ENCODE measurements at places on chromosomes 13 and 19.

GRCh38 chr19:48644839-48645619 lies 958 bp downstream of the CA11 start:
- DNase-seq, result no peak

GRCh38 chr13:26022538-26023292 lies 29.1 kb downstream of the SHISA2 start:
- no peak for DNase-seq

- no peak for DNase-seq
Observed at GRCh38 chr13:107590556-107590955, 624.8 kb downstream of the LIG4 start.

DNA sequence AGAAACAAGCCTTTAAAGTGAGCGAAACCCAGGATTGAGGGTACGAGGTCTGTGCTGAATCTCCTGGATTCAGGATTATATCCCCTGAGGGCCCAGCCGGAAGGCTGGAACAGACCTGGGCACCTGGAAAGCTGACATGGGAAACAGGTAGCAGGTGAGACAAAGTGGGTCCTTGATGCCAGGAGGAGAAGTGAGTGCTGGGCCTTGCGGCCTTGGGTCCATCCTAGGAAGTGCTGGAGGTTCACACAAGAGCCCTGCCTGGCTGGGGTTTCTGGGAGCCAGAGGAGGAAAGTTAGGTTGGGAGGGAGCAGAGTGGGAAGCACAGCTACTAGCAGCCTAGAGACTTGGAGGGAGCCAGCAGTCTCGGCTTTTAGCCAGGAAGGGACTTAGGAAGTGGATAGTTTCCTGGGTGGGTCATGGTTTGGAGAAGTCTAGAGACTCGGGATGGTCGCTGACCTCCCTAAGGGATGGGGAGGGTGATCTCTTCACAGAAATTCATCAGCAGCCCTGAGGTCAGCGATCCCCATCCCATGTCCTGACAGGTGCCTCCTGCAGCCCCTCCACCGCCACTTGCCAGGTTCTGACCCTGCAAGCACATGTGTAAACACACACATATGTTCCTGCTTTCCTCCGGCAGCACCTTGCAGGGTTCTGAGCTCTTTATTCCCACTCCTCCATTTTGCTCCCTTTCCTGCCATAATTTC lies 29.4 kb upstream of the ZNF492 start:
- no peak for DNase-seq

DNA sequence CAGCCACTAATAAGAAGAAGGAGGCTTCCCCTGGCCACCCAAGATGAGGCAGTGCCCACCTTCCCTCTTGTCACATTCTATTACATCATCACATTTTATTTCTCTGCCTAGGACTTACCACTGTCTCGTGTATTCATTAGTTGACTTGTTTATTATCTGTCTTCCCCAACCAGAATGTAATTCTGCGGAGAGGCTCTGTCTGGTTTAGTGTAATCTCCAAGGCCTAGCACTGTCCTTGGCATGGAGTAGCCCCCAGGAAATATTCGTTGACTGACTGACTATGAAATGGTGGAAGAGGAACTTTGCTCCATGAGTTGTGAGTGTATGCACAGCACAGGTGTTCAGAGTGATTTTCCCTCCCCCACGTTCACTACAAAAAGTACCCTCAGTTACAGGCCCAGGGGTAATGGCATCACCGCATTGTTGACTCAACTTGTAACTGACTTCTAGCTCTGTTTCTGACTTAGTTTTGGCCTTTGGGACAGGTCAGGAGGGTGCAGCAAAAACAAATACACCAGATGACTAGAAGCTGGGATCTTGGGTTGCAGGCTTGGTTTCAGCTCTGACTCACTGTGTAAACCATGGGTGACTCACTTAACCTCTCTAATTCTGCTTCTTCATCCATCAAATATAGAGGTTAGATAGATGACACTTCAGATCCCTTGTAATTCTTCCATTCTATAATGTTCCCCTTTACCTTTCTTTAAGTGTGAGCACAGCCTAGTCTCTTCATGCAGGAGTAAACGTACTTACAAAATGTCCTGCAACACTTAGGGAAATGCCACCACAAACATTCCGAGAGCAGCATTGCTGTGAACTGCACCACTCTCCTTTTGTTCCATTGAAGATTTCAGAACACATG lies 229.7 kb downstream of the KCNRG start:
- DNase-seq, result no peak

- no peak for DNase-seq
Observed at GRCh38 chr19:57438925-57439324, 3.8 kb downstream of the ZNF749 start.

DNA sequence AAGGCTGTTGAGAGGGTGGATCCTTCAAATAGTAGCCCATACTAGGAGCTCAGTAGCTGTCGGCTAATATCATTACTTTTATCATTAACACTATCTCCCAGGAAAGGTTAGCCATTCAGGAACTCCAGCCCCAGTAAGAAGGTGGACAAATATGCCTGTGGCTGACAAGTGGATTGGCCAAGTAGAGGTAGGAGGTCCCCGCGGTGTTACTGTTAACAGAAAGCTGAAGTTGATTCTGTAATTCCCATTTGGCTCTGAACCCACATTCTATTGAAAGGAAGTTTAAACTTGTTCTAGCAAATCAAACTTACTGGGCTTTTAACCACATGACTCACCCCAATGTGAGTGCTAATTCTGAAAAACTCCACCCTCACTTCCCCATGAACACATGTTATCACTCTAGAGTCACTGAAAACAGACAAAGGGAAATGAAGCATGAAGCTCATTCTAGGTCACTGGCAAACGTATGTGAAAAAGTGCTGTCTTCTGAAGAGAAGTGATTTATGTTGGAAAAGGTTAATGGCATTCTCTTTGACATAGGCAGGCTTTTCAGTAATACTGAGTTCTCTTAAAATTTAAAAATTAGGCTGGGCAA lies 273.5 kb downstream of the FGF14 start:
- DNase-seq, result no peak

DNA sequence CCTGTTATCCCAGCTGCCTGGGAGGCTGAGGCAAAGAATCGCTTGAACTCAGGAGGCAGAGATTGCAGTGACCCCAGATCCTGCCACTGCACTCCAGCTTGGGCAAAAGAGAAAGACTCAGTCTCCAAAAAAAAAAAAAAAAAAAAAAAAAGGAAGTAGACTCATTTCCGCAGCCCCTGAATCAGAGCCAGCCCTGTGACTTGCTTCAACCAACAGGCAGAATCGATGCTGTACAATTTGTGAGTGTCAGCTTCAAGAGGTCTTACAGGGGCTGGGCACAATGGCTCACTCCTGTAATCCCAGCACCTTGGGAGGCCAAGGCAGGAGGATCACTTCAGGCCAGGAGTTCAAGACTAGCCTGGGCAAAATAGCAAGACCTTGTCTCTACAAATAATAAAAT lies 12.8 kb downstream of the ANKRD27 start:
- no peak for DNase-seq

DNA sequence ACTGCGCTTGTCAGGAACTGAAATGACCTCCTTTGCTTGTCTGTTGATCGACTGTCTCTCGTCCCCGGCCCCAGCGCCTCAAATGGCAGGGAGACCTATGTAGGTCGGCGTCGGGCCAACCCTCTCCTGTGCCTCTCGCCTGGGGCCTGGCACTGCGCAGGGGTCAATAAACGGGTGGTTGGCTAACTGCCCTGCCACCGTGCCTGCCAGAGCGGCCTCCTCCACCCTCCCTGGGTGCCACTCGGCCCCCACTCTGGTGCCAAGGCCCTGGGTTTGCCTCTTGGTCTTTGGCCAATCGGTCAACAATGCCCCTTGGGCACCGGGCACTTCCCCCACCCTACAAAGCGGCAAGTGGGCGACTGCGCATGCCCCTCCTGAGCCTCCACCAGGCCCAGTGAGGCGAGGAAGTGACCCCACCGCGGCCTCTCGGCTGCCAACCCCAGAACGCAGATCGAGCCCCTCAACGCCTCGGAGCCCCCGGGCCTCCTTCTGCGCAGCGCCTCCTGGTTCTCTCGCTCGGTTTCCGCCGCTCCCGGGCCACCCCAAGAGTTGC lies 1.1 kb downstream of the KEAP1 start:
- peak; percentile 43 for DNase-seq

DNA sequence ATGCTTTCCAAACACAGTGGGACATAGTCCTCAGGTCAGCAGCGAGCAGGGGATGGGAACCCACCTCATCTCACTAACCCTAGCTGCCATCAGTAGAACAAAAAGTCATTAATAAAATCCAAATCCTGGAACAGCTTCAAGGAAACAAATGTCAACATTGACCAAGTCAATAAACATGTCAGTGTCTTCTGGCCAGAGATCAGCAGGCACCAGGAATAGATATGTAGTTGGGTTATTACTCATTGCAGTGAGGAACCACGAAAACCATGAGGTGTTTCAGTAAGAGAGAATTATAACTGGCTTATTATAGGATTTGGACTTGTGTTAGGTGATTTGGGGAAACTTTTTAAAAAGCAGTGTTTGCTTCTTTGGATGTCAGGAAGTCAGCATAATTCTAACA lies 17.1 kb upstream of the CD33 start:
- no peak for DNase-seq

- no peak for DNase-seq
Observed at GRCh38 chr13:102774214-102774568, 605 bp upstream of the TEX30 start.

DNA sequence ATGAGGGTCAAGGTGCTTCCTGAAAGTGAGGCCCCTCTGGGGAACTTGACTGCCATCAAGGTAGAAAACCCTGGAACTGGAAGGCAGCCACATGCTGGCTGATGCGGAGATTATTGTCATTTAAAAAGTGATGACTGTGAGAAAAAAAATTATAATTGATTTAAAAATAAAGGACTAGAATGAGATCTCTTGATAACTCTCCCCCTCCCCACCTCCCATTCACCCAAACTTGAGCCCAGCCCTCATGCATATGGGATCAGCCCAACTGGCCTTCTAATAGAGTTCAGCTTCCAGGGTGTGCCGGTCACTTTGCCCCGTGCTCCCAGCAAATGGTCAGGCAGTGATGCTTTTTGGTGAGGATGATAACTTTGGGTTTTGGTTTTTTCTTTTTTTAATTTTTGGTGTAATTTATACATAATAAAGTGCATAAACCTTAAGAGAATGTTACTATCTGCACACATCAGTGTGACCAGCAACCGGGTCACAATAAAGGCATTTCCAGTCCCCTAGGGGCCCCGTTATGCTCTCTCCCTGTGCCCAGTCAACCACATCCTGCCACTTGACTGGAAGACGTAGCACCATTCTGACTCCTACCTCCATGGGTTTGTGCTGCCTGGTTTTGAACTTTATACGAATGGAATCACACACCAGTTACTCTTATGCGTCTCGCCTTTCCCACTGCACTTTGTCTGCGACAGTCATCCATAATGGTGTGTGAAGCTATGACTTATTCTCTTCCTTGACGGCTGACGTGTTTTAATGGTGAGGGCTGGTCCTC lies 187.9 kb downstream of the USP12 start:
- DNase-seq, result no peak

DNA sequence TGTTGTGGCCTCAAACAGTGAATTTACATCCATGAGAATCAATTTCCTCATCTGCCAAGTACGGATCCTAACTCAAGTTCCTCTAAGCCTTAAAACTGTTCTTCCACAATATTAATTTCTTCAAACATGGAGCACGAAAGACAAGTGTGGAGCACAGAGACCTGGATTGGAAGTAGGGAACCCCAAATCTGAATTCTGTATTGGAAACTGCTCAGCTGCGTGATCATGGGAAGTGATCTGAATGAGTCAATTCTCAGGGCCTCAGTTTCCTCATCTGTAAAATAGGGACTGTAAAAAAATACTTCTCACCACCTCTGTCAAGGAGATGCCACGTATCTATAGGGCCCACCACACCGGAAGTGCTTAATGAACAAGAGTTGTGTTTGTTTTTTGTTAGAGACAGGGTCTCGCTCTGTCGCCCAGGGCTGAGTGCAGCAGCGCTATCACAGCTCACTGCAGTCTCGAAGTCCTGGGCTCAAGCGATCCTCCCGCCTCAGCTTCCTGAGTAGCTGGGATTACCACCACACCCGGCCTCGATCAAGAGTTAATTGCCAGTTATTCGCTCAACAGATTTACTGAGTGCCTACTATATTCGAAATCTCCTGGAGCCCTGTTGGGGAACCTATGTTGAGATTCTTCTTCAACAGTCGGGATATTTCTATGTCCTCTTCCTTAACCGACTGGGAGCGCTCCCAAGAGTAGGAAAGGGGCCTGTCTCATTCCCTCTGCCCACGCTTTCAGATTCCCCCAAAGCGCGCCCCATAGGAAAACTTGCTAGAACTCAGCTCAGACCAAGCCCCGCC lies 1.6 kb downstream of the SERTAD3 start:
- DNase-seq, result no peak

GRCh38 chr13:29452773-29453616 lies 142.5 kb downstream of the SLC7A1 start:
- DNase-seq, result no peak

GRCh38 chr13:97810152-97810551 lies 143.3 kb upstream of the IPO5 start:
- DNase-seq, result no peak

GRCh38 chr13:34721631-34722595 lies 220.2 kb upstream of the NBEA start:
- DNase-seq, result no peak

DNA sequence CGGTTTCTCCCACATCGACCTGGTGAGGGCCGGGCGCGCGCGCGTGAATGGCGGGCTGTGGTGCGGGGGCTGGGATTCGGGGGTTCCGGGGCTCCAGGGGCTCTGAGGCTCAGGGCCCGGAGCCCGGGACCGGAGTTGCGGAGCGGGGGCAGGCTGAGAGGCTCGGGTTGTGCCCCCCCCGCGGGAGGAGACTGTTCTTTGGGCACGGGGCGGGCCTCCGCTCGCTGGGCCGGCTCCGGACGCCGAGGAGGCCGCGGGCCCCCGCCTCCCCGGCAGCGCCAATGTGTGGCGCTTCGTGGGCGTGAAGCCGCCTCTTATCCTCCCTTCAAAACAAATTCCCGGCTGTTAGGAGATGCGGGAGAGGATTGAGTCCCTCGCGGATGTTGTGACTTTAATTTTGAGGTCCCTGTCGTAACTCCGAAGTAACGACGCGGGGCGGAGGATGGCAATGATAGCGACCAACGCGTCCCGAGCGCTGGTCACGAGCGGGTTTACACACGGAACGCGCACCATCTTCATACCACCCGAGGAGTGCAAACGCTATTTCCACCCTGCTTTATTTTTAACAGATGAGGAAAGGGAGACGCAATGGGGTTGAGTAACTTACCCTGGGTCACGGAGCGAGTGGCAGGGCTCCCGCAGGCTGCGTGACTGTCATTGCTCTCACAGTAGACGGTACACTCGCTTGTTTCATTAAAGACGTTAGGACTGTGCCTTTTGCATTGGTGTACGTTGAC lies 536 bp downstream of the UBA2 start:
- no peak for DNase-seq

GRCh38 chr13:76879203-76879882 lies 6.9 kb downstream of the KCTD12 start:
- no peak for DNase-seq

- no peak for DNase-seq
Observed at GRCh38 chr19:49534632-49535385, 7.0 kb downstream of the RCN3 start.

GRCh38 chr13:73657821-73658540 lies 476.2 kb downstream of the KLF12 start:
- no peak for DNase-seq

- no peak for DNase-seq
Observed at GRCh38 chr13:107681600-107681999, 533.7 kb downstream of the LIG4 start.

All from cortex of kidney (tissue), 1 donor.